ENCODE measurements at places on chromosomes 16 and 17.
A peak's percentile ranks its signal among the peaks of the same experiment; 100 is the strongest.

- no peak for DNase-seq
Observed at GRCh38 chr17:28317966-28318758, 838 bp upstream of the TMEM97 start.

DNA sequence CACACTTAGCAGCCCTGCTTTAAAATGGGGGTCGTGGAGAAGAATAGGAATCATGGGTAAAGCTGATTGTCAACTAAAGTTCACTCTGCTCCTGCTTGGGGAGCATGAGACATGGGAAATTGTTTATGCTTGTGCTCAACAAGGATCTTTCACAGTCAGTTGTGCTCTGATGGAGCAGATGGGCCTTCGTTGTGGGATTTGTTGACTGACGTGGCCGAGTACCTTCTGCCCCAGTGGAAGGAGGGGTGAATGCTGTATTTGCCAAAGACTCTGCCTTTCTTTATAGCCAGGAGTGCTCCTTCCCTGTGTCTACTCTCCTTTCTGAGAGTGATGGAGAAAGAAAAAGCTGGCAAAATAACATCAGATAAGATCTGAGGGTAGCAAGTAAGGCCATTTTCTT, 11.4 kb downstream of the ARSG start:
- no peak for DNase-seq

DNA sequence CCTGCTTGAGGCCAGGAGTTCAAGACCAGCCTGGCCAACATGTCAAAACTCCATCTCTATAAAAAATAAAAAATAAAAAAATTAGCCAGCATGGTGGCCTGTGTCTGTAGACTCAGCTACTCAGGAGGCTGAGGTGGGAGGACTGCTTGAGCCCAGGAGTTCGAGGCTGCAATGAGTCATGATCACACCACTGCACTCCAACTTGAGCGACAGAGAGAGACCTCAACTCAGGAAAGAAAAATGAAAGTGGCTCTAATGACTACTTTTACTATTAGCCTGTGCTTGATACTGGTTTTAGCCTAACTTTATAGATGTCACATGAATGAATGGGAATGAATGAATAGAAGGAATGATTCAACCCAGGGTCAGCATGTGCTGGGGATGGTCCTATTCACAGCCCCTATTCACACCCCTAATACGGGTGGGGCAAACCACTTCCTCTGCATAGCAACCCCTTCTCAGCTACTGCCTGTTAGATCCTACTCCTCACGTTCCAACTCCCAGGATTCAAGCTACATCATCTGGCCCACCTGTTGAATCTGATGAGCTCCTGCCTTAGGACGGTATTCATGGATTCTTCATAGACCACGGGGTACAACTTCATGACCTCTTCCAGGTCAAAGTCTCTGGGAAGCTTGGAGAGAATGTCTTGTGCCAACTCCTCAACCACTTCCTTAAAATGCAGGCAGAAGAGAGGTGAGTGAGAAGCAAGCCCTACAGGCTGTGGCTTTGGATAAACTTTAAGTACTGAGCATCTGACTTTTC, 40.5 kb downstream of the LYRM1 start:
- DNase-seq, result no peak

DNA sequence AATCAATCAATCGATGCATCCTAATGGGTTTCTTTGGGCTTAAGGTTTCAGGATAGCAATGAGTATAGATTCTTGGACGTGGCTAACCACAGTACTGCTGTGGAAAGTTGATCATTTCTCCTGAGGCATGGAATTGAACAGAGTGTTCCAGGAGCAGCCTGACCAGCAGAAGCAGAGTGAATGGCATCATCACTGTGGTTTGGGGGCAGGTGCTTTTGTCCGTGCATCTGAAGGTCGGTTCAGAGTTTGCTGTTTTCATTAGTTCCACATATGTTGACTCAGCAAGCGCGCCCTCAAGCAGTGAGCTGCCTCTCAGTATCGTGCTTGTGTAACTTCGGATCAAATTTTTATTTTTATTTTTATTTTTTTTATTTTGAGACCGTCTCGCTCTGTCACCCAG, 24.9 kb downstream of the KIAA0513 start:
- no peak for DNase-seq

- DNase-seq, result peak; percentile 85
Observed at GRCh38 chr16:77288222-77288621, 89.0 kb downstream of the SYCE1L start.

GRCh38 chr17:5553479-5553878, 30.8 kb downstream of the NLRP1 start:
- DNase-seq, result no peak

DNA sequence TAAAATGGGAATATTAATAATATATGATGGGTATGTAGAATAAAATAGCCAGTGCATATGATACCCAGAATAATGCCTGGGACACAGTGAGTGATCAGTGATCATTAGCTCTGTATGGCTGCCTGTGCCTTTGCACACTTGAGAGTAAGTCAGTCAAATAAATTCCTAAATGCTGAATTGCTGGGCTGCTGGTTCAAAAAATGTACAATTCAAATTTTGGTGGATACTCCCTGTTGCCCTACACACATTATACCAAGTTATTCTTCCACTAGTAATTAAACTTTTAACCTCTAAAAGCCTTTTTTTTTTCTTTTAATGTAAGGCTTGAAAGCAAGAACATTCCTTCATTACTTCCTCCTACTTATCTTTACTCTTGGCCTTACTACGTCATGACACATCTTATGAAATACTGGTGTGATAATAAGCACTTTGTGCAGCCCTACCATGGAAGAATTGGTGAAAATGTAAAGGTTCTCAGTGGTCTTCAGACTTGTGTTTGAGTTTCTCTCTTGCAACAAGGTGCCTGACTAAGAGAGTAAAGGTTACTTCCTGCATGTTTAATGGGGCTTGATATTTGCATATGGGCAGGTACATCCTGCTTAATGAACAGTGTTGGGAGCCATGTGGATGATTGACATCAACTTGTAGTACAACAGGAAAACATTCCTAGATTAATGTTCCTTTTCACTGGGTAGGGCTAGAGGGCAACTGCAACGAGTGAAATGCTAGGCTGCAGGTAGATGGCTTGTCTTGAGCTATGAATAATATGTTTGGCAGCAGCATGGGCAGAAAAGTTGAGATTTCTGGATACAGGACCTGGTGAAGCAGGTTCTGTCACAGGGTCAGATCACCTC, 84.3 kb downstream of the PRKCA start:
- DNase-seq, result no peak

DNA sequence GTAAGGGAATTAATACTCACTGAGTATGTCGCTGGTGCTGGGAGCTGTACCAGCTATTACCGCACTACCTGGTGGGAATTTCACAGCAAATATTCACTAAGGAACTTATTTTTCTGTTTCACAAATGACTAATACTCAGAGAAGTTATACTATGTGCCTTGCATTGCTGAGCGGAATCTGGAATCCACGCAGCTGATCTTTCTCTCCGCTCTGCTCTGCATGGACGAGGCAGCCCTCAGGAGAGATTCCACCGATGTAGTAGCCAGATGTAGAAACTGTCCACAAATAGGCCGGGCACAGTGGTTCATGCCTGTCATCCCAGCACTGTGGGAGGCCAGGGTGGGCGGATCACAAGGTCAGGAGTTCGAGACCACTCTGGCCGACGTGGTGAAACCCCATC, 17.1 kb downstream of the NME3 start:
- DNase-seq, result no peak

DNA sequence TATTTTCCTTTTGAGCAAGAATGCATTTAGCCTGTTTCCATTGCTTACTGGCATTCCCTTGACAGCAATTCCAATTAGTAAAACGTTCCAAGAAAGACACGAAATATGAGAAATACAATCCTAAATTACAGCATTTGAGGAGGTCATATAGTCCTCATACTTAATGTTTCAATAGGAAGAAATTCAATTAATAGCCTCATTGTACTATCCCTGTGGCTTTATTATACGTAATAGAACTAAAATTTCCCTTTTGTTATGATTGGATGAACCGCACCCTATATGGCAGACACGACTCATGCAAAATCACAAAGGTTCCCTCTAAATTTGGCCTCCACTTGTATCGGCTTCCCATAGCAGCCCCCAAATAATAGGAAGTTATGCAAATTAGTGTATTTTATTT, 291.7 kb downstream of the CEP112 start:
- no peak for DNase-seq

DNA sequence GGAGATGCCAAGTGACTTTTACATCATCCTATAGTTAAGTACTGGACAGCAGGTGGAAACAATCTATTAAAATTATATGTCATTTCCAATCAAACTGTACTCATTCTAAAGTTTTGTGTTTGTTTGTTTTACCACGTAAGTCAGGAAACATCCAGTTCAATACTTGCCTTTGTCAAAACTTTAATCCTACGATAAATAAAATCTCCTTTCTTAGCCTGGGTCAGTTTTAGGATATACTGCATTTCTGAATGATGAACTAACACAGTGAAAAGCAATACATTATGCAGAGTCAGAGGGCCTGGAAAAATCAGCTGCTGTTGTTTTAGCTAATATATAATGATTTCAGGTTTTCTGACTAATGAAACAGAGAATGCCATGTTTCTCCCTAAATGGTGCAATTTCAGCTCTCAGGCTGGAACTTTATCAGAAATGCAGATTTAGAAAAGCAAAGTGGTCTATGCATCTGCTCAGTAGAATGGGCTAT, 756.4 kb downstream of the CDH11 start:
- peak; percentile 56 for DNase-seq

DNA sequence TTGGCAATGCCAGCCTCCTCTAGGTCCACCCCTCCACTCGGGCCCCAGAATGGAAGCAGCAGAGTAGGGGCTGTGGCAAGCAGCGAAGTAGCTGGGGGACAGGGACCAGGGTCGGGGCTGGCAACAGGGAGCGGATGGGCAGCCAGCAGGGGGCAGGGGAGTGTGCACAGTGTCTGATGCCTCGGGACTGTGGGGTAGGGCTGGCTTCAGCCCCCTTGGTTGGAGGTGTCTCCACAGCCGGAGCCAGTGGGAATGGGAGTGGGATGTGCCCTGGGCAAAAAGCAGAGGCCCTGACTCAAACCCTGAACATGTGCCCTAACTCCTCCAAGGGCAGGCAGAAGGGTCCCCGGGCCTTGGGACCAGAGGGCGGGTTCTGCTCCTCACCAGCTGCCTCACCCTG, 18.5 kb upstream of the ARHGAP27 start:
- no peak for DNase-seq

GRCh38 chr17:29837531-29837930, 92.5 kb downstream of the SSH2 start:
- no peak for DNase-seq

GRCh38 chr16:81863630-81864352, 84.7 kb downstream of the PLCG2 start:
- DNase-seq, result no peak

GRCh38 chr17:57586196-57586740, 158.8 kb downstream of the CCDC182 start:
- DNase-seq, result no peak

DNA sequence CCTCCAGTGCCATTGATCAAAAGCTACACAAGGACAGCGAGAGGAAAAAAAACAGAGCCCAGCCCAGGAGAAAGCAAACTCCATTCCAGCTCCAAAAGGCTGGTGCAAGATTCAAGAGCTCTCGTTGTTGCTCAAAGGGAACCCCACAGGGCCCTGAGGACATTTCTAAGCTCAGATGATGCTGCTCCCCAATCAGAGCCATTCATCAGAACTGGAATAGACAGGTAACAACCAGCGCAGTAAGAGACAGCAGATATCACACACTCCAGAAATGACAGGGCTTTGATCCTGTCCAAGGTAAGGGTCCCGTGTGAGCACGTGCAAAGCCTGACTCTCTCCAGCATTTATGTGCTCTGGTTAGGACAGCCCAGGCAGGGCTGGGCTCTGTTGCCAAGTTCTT, 20.1 kb downstream of the PMP22 start:
- DNase-seq, result no peak

GRCh38 chr17:7237266-7237760, 1.9 kb downstream of the PHF23 start:
- DNase-seq, result no peak

DNA sequence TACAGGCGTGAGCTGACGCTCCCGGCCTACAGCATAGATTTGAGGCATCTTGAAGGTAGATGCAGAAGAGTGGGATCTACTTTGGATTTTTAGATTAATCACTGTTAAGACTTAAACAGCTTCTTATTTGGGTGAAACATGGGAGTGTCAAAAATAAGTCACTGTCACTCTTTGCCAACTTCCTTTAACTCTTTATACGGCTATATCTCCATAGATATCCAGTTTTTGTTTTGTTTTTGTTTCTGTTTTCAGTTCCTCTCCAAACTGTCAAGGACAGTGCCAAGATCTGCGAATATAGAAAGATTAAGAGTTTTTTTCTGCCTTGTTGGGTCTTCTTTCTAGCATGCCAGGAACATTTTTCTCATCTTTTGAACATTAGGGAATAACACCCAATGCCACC, 706.1 kb downstream of the WWOX start:
- DNase-seq, result no peak

- DNase-seq, result no peak
Observed at GRCh38 chr17:83117583-83117982, 38.2 kb downstream of the METRNL start.

DNA sequence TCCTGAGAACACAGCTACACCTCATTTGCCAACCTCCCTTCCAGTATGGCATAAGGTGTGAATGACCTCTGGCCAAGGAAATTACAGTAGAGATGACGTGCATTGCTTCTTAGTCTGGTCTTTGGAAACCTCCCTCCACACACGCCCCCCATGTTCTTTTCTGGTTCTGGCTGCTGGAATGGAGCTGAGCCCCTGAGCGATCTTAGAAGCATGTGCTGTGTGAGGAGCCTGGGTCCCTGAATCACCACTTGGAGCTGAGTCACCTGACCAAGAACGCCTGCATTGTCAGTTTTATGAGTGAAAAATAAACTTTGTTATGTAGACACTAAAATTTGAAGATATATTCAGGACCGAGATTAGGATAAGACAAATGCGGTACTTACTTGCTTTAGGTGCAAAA, 51.4 kb downstream of the HS3ST3A1 start:
- DNase-seq, result peak; percentile 63

DNA sequence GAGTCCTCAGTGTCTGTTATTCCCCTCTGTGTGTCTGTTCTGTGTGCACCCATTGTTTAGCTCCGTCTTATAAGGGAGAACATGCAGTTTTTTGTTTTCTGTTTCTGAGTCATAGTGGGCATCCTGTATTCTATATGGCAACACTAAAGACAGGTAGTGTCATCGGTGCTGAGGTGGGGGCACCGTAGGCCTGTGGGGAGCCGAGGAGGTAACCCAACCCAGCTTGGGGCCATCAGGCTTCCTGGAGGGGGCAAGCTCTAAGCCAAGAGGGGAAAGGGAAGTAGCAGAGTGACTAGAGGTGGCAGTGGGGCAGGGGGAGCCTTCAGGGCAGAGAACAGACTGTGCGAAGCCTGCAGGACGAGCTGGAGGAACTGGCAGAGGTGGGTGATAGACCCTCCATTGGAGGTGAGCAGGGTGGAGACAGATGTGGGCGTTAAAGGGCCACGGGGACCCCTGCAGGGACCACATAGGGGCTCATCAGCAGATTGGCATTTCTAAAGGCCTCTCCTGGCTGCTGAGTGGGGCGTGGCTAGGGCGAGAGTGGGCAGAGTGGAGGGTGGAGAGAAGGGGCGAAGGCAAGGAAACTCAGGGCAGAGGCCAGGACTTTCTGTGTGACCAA, 36.5 kb downstream of the CPNE2 start:
- no peak for DNase-seq

GRCh38 chr17:7575959-7576358, 3.5 kb upstream of the CD68 start:
- DNase-seq, result no peak
